ENCODE measurements at places on chromosomes 11 and 22.

- no peak for DNase-seq
Observed at GRCh38 chr11:14643697-14644225, at the start of gene PDE3B. Gene PDE3B, plus strand, starts transcription at chr11:14643804. Its CDS starts 272 bp downstream, at chr11:14644076.

DNA sequence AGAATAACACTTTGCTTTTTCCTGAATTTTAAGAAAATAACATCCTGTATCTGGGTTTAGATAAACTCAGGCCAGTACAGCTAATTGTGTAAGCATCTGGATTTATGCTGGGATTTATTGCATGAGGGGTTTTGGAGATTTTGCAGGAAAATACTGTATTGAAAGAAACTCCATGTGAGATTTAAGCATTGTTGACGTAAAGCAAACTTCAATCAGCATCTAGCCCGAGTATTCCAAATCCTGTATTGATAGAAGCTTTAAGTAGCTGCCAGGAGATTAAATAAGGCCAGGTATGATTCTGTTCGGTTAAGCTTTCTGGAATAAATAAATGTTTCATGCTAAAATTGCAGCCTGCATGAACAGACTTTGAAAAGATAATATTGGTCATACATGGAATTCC, 36.3 kb upstream of the LYVE1 start:
- DNase-seq: no peak

- DNase-seq: peak; percentile 69
Observed at GRCh38 chr11:10455637-10456487, 798 bp downstream of the AMPD3 start.

DNA sequence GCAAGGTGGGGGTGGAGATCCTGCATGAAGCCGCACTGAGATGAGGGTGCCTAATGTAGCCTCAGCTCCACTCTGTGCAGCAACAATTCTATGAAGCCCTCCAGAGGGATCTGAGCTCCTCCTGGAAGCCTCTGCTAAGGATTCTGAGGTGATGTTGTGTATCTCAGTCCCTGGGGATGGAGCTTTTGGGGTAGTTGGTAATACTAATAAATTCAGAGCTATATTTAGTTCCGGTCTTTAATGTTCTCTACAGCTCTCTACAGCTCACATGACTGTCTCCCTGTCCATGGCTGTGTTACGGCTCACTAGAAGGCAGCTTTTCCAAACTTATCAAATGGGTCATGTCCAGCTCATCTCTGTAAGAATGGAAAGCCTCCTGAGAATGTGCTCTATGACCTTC, 93.4 kb downstream of the ISX start:
- DNase-seq: no peak

- DNase-seq: no peak
Observed at GRCh38 chr22:46951973-46952372, 189.5 kb downstream of the TBC1D22A start.

- no peak for DNase-seq
Observed at GRCh38 chr11:66967670-66968425, 7.3 kb upstream of the C11orf86 start.

DNA sequence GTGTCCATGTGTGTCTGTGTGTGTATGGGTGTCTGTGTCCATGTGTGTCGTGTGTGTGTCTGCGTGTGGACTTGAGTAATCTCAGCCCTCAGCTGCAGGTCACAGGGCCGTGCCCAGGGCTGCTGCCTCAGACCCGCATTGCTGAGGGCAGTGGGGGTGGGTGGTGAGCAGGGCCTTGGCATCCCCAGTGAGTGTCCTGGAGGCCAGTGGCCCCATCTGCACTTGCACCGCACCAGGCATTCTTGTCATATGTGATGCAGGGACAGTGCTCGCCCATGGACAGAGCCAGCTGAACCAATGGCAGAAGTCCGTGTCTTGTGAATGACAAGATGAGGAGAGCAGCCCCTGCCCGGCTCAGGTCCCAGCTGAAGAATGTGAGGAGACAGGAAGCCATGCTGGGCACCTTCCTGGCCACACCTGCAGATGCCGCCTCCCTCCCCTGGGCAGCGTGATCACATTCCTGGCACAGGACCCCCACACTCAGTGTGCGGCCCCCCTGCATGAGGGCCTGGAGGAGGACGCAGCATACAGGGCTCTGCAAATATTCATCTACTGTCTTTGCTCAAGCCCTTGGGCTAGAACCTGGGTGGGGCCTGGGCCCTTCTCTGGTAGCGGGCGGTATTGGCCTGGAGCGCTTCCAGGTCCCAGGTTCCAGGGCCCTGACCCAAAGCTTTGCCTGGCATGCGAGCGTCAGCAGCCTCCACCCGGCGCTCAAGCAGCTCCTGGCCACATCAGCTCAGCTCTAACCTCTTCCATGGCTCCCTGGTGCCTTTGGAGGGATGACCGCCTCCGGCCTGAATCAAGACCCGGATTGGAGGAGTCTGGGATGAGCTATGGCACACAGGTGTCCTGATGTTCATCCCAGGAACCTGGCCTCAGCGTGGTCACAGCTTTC, 3.9 kb downstream of the ALDH3B2 start:
- no peak for DNase-seq

DNA sequence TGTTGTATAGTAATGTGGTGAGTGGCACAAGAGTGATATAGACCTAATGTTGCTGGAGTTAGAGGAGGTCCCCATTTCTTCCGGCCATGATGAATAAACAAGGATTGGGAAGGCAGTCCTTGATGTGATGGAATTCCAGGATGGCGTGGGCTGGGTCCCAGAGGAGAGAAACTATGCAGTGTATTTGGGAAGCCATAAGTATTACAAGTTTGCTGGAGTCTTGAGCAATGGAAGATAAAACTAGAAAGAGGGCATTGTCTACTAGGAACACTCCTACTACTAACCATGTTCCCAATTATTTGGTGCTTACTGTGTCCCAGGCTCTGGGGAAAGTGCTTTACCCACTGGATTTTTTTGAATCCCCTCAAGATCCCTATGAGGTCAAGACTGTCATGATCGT, 20.0 kb downstream of the LDLRAD3 start:
- no peak for DNase-seq

- DNase-seq: no peak
Observed at GRCh38 chr11:636511-637332, at the start of gene DRD4. Gene DRD4, plus strand, starts transcription at chr11:637269. Its CDS starts 36 bp downstream, at chr11:637305.

Data from amniotic stem cell (primary cell).